Stimulated activated memory B cell treated with anti-CD40 and anti-IgM and Interleukin-4, amounts not matched to agents 10 μg/mL and 1 μg/mL and 100 μg/mL, for 72 hours (primary cell): ENCODE measurements at places on chromosomes 6 and 20.

- ATAC-seq: no peak
These were observed 46.2 kb downstream of the NHLRC1 start for GRCh38 chr6:18076231-18076630.

GRCh38 chr6:11459079-11459610, 78.4 kb upstream of the TMEM170B start:
- peak; percentile 89 for ATAC-seq

GRCh38 chr20:51487076-51487475, 55.4 kb downstream of the NFATC2 start:
- ATAC-seq: no peak

DNA sequence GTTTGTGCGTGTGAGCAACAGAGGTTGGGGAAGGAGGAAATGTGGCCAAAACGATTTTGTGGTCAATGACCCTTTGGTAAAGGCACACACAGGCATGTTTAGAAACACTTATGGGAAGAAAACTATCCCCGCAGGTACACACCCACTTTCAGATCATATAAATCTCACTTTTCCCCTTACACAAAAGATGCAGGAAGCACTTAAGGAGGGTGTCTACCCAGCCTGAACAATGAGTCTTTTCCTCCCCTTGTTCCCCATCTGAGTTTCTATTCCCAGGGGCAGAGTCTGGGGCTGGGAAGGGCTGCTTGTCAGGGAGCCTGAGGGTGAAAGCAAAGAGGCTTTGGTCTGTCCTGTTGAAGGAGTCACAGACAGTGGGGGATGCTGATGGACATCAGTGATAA, 193.2 kb upstream of the SALL4 start:
- no peak for ATAC-seq

- ATAC-seq: no peak
These were observed 442.6 kb upstream of the PTCHD4 start for GRCh38 chr6:48553467-48554189.

GRCh38 chr6:92623431-92623830, 795.9 kb downstream of the EPHA7 start:
- no peak for ATAC-seq
